Skin of body (tissue), 3 donors: ENCODE measurements at places on chromosomes 5 and 9. TPM values are rescaled to one million over a fixed set of nuclear protein-coding genes. Genes with fewer than 3 reads are reported as not detected.

- DNase-seq = no peak
Observed at GRCh38 chr5:94403483-94403882, 214.9 kb downstream of the KIAA0825 start.

DNA sequence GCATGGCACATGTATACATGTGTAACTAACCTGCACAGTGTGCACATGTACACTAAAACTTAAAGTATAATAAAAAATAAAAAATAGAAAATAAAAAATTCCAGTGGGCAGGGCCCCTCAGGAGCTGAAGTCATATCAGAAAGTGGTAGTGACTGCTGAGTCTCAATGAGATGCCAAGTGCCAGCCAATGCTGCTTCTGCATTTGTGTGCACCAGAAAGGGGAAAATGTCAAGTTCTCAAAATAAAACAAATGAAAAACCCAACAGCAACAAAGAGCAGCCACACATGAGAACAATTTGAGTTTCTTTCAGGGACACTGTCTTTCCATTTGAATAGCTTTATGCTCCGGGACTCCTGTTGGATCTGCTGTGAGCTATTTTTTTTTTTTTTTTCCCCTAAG, 117.2 kb upstream of the CCDC112 start:
- peak; percentile 21 for DNase-seq

- DNase-seq = no peak
Observed at GRCh38 chr5:110096419-110096818, 406.7 kb downstream of the MAN2A1 start.

DNA sequence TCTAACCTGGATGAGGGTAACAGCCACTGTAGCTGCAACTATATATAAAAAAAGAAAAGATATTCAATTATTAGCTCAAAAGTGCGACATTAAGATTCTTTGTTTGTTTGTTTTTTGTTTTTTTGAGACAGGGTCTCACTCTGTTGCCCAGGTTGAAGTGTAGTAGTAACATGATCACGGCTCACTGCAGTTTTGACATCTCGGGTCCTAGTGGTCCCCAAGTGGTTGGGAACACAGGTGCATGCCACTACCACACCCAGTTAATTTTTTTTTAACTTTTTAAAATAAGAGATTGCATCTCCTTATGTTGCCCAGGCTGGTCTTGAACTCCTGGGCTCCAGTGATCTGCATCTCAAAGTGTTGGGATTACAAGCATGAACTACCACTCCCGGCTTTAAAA, 61.8 kb downstream of the MEF2C start:
- DNase-seq = no peak

- DNase-seq = no peak
Observed at GRCh38 chr9:2962471-2963172, 118.7 kb upstream of the PUM3 start.

GRCh38 chr9:122398371-122398924, 27.6 kb downstream of the PTGS1 start:
- no peak for DNase-seq

GRCh38 chr5:109921735-109922380, 232.1 kb downstream of the MAN2A1 start:
- DNase-seq = no peak

GRCh38 chr5:131148835-131149234, 16.2 kb downstream of the HINT1 start:
- no peak for DNase-seq

GRCh38 chr5:141858079-141858765, 20.0 kb downstream of the PCDH1 start:
- DNase-seq = no peak

DNA sequence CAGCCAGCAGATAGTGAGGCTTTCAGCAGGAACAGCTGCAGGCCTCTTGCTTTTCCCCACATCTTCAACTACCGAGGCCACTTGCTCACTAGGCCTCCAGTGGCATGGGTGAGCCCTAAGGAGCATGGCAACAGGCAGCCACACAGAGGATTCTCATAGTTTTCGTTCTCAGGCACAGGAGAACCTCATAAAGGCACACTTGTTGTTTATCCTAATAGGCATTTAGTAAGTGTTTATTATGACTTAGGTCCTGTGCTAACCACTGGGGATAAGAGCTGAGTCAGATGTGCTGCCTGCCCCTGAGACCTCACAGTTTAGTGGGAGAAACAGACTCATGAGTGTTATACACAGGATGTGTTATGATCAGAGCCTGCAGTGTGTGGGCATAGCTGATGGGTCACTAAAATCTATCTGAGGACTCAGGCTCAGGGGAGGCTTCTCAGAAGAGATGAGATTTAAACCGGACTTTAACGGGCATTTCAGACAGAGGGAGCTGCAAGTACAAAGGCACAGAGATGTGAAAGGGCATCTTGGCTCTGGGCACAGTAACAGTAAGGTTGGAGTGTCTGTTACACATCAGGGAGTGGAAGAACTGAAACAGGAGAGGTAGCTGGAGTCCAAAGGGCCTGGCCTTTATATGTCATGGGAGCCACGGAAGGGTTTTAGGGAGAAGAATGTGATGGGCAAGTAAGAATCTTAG, 21.0 kb upstream of the HEMGN start:
- DNase-seq = no peak

- no peak for DNase-seq
Observed at GRCh38 chr5:2111569-2112105, 228.9 kb upstream of the IRX4 start.

DNA sequence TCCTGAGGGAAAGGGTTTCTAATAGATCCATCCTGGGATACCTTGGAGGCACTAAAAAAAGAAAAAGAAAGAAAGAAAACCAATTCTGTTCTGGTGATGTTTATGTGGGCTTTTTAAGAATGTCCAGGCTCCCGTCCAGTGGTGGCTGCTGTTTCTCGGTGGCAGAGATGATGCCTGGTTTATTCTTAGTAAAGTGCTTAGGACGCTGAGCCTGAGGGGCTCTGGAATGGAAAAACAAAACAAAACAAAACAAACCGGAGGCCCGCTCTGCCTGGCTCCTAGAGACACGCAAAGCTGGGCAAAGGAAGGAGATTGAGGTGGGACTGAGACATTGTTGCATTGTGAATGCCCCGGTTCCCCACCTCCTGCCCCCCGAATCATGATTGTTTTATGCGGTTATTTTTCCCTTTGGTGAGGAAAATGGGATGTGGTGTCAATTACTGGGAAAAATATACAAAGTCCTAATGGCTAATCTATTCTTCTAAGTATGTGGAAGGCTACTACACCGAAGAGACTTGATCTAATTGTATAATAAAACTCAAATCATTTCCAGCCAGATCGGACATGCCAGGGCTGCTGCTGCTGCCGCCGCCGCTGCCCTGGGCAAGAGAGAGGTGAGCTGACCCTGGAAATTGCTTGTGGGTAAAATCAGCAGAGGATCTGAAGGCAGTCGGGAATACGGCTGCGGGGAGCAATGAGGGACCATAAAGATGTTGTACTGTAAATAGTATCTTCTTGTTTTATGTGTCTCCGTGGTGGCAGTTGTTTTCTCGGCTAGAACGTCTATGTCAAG, 644.9 kb downstream of the CCDC171 start:
- DNase-seq = no peak

DNA sequence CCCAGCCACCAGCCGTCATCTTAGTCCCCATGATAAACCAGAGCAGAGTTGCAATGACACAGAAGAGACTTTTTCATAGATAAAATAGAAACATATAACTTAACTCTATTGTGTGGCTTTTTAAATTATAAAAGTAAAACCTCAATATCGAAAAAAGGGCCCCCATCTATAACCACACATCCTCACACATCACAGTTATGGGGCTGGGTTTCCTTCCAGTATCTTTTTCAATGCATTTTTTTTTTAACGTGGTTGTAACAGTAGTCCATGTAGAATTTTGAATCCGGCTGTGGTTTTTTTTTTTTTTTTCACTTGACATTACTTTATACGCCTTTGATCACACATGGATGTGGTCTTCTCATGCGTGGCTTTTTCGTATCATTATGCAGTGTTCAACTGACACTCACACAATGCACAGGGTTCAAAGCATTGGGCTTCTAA, 77.4 kb downstream of the CFAP77 start:
- no peak for DNase-seq

- DNase-seq = no peak
Observed at GRCh38 chr9:126527109-126527825, 86.5 kb upstream of the LMX1B start.

GRCh38 chr9:4829969-4830368, 37.2 kb downstream of the RCL1 start:
- no peak for DNase-seq

DNA sequence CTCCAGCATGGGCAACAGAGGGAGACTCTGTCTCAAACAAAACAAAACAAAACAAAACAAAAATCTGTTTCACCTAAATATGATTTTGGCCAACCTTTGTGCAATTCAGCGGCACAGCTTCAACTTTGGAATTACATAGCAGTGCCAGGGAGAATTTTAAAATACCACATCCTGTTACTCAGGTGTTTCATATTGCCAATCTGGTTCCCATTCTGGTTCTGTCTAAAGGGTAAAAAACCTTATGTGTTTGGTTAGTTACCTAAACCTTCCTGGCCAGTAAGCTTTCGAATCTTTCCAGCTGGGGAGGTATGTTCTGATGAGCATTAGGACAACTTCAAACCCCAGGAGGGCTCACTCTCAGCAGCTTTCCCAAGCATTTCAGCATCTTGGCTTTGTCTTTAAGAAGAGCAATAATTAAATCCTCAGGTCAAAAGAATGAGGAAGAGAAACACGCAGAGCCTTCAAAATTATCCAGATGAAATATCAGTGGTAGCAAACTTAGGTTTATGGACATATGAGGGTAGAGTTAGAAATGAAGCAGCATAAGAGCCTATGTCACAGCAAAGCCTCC, 2.7 kb downstream of the DAB2 start:
- no peak for DNase-seq

- DNase-seq = no peak
Observed at GRCh38 chr5:79527431-79527830, 13.5 kb upstream of the HOMER1 start.

GRCh38 chr9:83209188-83209731, 146.3 kb upstream of the RASEF start:
- no peak for DNase-seq

DNA sequence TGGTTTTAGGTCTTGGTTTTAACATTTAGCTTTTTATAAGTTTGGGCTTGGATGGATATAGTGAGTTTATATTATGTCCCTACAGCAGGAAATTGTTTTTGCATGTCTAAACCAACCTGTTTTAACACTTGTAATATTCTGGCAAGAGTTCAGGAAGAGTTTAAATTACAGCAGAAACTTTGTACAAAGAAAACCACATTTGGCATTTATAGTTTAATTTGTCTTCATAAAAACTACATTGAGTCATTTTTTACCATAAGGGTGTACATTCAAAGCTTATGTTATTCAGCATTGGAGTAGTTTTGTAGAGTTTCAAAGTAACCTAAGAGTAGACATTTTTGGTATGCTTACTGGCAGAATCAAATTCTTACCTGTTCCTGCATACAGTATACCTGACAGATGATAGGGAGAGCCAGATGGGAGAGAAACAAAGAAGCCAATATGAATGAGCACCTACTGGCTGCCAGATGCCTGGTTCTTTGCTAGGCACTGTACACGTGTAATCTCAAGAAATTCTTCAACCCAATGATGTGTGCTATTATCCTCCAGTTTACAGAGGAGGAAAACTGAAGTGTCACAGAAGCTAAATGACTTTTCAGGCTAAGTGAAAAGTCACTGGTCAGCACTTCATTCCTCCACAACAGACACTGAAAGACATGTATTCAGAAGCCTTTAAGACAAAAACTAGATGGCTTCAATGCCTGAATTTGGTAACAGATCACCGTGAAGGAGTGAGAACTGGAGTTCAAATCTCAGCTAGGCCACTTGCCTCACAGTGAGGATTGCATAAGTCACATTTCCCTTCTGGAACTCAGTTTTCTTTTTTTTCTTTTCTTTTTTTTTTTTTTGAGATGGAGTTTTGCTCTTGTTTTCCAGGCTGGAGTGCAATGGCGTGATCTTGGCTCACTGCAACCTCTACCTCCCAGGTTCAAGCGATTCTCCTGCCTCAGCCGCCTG, 25.9 kb upstream of the ECM2 start:
- peak; percentile 34 for DNase-seq

GRCh38 chr5:178419196-178419595, 171.0 kb downstream of the COL23A1 start:
- no peak for DNase-seq

DNA sequence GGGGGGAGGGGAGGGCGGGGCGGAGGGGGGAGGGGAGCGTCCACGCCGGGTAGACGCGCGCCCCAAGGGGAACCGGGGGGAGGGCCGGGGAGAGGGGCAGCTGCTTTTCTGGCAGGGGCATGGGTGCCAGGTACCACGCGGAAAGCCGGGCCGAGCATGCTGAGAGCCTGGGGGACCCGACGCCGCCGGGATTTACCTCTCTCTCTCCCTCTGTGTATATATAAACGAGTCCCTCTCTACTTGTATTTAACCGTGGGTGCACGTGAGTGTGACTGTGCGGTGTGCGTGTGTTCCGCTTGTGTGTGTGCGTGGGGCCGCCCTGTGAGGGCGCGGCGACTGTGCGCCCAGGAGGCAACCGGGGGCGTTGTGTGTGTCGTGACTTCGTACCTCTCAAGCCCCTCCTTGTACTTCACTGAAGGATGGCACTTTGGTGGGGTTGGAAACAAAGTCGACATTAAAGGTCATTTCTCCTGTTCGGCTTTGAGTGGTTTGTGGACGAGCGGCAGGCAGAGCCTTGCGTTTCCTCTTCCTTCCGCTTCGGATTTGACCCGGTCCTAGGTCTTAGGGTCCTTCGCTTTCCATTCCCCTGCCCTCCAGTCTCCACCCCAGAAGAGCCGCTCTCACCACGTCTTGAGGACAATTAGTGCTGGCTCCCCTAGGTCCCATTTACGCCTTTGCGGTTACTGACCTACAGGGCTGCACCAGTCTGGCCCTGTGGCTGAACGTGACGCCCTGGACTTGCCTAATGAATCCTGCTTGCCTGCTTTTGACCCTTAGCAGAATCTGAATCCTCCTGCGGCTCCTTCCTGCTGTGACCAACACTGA, 36.2 kb upstream of the TTC1 start:
- DNase-seq = no peak

- DNase-seq = no peak
Observed at GRCh38 chr9:109138421-109138820, 18.7 kb upstream of the TMEM245 start.

DNA sequence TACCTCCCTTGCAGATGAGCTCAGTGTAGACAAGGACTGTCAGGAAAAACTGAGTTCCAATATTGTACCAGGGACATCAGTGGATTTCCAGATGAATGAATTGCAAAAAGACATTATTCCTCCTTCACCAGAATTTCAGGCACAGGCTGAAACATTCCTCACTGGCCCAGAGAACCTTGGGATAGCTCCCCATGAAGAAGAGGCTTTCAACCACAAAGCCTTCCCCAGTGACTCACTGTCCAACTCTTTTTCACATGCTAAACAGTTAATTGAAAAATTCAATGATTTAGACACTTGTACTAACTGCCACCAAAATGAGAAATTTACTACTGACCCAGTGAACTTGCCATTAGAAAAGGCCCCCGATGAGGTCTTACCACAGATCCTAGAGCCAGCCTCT, 144.5 kb downstream of the UNC13B start:
- DNase-seq = no peak

The FAM221B gene
- not detected for total RNA-seq

The CDO1 gene
- total RNA-seq = 26.8 TPM

The FGD3 gene
- 5.9 TPM for total RNA-seq

The PTGS1 gene
- total RNA-seq = 4.7 TPM

The SLC25A46 gene
- 56.2 TPM for total RNA-seq

The STING1 gene
- total RNA-seq = 16.6 TPM

The SLC36A3 gene
- total RNA-seq = not detected
